ENCODE measurements at places on chromosomes 3 and 15.

DNA sequence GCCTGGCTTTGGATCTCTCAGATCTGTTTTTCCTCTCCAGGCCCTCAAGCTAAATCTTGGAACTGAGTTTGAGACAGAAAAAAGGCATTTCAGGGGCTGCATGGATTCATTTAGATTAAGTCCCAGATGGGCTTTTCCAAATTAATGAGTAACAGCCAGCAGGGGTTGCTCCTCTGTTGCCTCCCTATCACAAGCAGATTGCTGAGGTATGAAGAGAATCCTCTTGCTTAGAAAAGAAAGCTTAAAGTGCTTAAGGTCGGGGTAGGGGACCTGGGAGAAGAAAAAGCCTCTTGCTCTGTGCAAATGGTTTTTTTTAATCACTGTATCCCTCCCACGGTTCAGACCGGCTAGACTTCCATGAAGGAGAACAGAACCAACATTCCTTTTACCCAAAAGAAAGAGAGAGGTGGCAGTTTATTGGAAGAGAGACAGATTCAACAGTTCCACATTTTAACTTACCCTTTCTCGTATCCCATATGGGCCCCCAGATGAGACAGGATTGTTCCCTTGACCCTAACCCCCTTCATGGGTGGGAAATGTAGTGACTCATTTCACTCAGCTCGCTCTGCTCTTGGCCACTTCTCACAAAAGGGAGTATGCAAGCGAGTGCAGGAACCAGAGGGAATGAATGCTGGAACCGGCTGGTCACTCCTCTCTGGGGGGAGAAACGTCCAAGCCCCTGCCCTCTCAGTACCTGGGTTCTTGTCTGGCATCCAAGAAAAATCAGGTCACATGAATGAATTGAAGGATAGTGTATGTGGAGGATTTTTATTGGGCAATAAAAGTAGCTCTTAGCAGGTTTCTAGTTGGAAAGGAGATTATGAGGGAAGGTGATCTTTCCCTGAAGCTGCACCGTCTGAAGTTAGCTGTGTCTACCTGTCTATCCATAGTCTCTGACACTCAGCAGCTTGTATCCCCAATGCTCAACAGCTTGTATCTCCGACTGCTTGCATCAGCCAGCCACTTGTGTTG lies 745.2 kb downstream of the SI start:
- DNase-seq, result no peak

DNA sequence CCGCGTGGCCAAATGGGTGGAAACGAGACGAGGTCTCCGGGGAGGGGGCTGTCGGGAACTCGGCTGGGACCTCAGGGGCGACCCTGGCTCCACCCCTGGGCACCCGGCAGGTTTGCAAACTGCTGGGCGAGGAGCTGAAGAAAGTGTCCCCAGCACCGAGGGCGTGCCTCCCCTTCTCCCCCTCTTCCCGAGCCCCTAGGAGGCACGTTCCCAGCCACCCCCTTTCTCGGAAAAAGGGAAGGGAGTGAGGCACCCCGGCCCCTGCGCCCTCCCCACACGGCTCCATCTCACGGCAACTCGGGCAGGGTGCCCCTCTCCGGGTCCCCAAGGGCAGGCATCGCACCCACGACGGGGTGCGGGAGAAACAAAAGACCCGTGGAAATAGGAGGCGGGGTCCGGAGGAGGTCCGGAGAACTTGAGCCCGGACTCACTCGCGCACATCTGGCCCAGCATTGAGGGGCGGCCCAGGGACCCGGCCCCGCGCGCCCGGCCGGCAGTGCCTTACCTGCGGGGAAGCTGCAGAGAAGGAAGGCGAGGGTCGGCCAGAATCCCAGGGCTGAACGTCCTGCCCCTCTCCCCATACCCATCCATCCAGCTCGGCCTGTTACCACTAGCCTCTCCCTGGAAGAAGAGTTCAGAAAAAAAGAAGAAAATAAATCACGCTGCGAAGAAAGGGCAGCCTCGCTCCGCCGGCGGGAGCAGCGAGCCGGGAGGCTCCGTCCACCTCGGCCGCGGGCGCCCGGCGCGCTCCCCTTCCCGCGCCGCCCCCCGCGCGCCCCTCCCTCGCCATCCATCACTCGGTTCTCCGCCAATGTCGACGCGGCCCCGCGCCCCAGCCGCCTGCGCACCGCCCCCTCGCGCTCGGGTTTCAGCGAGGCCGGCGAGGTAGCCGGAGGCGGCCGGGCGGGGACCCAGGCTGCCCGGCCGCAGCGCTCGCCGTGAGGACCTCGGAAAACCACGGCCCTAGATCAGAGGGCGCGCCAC lies 16.3 kb downstream of the RGMA start:
- DNase-seq, result no peak

- DNase-seq, result no peak
These were observed 713.5 kb upstream of the LMCD1 start for GRCh38 chr3:7787871-7788828.

- no peak for DNase-seq
These were observed 5.1 kb downstream of the STIMATE start for GRCh38 chr3:52892290-52892624.

- no peak for DNase-seq
These were observed 184.6 kb downstream of the GOLGA6L6 start for GRCh38 chr15:20356911-20357480.

DNA sequence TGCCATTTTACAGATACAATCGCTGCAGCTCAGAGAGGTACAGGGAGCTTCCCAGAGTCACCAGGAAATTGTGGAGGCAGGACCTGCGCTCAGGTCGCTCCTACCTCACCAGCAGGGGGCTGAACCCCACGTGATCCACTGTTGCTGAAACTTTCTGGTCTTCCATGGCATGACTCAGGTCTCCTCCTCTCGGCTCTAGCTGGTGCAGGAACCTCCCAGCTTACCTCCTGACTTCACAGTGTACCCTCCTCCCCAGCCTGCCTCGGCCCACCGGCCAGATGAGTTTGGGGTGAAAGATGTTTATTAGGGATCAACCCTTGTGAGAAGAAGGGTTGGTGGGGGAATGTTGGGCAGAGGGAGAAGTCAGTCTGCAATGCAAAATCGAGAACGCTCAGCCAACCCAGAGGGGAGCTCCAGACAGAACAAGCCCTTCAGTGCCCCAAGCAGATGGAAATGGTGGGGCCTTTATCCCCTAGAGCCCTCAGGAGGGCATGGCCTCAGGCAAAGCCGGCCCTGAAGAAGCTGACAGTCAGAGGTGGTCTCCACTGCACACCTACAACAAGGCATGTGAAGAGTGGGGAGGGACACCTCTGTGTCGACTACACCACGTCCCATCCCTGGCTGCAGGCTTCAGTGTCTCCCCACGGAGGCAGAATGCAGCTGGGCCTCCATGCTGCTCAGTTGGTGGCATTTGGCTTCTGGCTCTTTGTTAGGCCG lies 118.6 kb upstream of the PRR20G start:
- DNase-seq, result no peak

GRCh38 chr3:109943181-109943580 lies 605.8 kb upstream of the DPPA4 start:
- DNase-seq, result no peak

DNA sequence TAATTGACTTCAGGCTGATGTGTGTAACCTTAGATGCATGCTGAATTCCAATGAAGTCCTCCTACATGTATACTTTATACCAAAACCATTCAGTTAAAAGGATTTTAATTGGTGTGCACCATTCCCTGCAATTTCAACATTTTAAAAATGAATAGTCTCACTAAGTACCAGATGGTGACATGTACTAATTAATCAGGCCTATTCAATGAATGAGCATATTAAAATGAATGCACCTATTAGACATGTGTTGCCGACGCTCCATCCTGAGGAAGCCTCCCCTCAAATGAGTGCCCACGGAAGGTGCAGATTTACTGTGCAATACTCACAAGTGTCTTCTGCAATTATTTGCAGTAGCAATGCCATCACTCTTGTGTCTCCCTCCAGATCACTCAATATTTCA lies 124.7 kb upstream of the TSPAN3 start:
- no peak for DNase-seq

- DNase-seq, result no peak
These were observed 91.5 kb downstream of the IL1RAP start for GRCh38 chr3:190605385-190605784.

- DNase-seq, result no peak
These were observed 513.1 kb upstream of the CBLB start for GRCh38 chr3:106381939-106382335.

DNA sequence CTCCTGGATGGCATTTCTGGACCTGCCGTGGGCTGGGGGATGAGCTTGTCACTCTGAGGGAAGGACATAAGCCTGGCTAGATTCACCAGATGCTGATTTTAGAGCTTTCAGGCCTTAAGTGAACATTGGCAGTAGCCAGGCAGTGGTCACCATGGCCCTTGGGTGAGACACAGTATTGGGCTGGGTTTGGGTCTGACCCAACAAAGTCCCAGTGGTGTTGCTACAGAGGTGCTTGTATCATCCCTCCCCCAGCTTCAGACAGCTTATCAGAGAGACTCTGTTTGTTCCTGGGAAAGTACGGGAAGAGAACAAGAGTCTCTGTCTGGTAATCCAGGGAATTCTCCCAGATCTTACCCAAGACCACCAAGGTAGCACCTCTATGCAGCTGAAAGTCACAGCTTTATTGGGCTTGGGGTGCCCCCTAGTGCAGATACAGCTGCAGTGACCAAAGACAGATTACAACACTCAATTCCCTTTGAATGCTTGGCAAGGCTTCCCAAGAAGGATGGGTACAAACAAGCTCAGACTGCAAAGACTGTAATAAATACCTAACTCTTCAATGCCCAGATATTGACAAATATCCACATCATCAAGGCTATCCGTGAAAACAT lies 9.8 kb upstream of the RUVBL1 start:
- DNase-seq, result peak; percentile 35

GRCh38 chr15:40852529-40852928 lies 8.7 kb downstream of the SPINT1 start:
- DNase-seq, result no peak

- no peak for DNase-seq
These were observed 2.3 kb downstream of the BNC1 start for GRCh38 chr15:83282141-83282540.

GRCh38 chr15:39852250-39852649 lies 67.8 kb downstream of the GPR176 start:
- DNase-seq, result no peak

- no peak for DNase-seq
These were observed 111.3 kb downstream of the GBE1 start for GRCh38 chr3:81650187-81650586.

DNA sequence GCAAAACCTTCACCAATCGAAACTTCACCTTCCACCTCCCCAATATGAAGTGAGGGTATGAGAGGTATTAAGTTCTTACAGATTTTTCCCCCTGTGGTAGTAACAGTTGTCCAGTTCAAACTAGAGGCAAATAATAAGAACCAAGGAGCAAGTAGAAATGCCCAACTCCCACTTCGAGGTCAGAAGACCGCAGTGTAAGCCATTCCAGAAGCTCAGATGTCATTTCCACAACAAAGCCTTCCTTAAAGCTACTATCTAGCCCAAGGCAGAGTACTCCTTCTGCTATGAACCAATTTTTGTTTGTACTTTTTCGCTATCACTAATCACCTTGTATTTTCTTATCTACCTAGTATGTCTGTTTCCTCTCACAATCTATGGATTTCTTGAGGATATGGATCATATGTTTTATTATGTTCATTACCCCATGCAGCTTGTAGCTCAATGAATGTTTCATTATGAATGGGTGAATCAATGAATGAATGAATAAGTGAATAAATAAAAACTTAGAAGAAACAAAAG lies 235.7 kb upstream of the KCNMB2 start:
- DNase-seq, result no peak

DNA sequence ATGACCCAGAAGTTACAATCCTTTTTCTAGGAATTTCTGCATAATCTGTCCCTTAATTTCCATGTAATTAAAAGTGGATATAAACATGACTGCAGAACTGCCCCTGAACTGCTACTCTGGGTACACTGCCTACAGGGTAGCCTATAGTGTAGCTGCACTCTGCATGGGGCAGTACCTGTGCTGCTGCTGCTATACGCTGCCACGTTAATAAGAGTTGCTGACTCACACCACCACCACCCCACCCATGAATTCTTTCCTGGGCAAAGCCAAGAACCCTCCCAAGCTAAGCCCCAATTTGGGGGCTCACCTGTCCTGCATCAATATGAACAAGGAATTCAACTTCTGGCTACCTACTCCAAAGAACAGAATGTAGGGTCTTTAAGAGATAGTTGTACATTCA lies 13.9 kb downstream of the HDGFL3 start:
- DNase-seq, result no peak

DNA sequence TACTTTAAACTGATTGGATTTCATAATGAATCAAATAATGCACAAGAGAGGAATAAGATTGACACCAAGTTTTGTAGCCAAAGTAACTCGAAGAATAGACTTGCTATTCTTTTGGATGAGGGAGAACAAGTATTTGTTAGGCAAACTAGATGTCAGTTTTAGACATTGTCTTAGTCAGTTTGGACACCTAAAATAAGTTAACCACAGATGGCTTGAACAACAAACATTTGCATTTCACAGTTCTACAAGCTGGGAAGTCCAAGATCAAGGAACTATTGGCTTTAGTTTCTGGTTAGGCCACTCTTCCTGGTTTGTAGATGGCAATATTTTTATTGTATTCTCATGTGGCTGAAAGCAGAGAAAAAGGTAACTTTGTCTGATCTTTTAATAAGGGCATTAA lies 61.3 kb upstream of the OSTN start:
- DNase-seq, result no peak

GRCh38 chr3:35663471-35663870 lies 24.1 kb downstream of the ARPP21 start:
- no peak for DNase-seq

- DNase-seq, result no peak
These were observed 115.2 kb upstream of the DAZL start for GRCh38 chr3:16720367-16720940.

DNA sequence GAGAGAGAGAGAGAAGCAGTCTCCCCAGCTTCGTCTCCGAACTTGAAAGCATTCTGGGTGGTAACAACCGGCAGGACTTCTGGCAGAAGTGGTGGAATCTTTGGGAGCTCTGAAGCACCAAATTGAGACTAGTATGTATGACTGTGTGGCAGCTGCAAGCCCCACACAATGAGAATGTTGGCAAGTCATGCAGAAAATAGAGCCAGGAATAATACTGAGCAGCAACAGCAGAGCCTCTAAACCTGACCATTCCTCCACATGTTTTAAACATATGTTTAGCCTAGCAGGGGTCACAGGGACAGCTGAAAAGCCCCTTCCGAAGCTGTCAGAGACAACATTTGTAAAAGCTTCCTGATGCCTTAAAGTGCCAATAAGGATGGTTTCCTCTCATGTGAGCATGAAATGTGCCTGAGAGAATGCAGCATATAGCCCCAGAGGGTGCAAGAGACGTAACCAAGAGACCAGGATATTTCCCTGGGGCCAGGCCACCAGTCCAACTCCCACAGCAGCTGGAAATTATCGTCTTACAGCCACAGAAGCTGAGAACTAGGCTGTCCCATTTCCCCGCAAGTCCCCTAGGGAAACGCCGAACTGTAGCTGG lies 178.6 kb upstream of the CCDC54 start:
- DNase-seq, result no peak

GRCh38 chr3:109114746-109115145 lies 3.2 kb downstream of the MORC1 start:
- no peak for DNase-seq

- DNase-seq, result peak; percentile 68
These were observed at the start of gene TYRO3 for GRCh38 chr15:41558400-41559238. TSS of gene TYRO3 (plus strand) at chr15:41559212. CDS start at chr15:41559258, 46 bp downstream.
